ENCODE measurements at places on chromosomes 2 and 18. TPM values are rescaled to one million over a fixed set of nuclear protein-coding genes. Genes with fewer than 3 reads are reported as not detected.

GRCh38 chr2:171864357-171864985, 29.6 kb downstream of the SLC25A12 start:
- no peak for DNase-seq

DNA sequence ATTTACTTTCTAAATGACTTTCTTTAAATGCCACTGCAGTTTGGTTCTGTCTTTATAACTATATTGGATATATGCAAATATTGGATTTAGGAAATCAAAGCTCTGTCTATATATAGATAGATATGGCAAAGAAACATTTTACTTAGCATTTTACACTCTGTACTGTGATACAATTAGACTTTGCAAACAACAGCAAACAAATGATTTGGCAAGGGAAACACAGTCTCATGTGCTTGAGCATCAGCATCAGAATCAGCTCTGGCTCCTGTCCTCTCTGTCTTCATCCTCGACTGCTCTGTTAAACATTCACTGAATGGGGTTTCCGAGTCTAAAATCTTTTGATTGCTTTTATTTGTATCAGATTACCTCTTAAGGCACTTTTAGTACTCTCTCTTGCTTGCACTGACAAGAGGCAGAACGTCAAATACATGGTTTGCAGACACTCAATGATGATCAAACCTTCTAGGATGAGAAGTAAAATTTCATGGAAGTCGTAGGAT, 176.8 kb upstream of the LRP1B start:
- no peak for DNase-seq

DNA sequence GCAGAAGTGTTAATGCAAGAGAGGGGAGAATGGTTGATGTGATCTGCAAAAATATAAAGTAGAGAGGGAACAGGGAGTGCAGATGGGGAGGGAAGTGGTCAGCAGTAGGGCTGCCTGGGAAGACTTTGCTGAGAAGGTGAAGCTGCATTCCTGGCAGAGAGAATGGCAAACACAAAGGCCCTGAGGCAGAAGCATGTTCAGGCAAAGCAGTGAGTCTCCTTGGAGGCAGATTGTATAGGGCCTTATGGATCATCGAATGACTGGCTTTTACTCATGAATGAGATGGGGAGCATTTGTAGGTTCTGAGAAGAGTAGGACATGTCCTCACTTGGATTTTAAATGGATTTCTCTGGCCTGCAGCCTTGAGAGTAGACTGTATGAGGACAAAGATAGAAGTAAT, 9.5 kb downstream of the ITGA6 start:
- DNase-seq: no peak

GRCh38 chr2:236575510-236575909, 5.9 kb downstream of the ACKR3 start:
- no peak for DNase-seq

- DNase-seq: no peak
These were observed 204.1 kb downstream of the GLI2 start for GRCh38 chr2:120939595-120940318.

DNA sequence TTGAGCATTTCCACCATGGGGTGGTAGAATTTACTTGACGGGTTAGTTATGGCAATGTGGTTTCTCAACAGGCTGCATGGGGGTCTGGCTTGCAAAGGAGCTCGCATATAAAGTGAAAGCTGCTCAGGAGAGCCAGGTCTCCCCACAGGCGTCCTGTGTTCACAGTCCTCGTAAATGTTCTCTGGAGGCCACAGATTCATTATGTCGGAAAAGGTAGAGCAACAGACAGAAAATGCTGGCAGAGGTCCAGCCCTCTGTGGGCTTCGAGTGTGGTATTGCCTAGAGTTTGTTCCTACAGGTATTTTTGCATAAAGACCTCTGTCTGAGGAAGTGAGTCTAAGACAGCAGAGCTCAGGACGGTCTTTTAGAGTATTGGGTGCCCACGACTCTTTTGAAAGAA, 96.4 kb downstream of the CDCA7 start:
- no peak for DNase-seq

UGT1A9 gene
- total RNA-seq: not detected

DNA sequence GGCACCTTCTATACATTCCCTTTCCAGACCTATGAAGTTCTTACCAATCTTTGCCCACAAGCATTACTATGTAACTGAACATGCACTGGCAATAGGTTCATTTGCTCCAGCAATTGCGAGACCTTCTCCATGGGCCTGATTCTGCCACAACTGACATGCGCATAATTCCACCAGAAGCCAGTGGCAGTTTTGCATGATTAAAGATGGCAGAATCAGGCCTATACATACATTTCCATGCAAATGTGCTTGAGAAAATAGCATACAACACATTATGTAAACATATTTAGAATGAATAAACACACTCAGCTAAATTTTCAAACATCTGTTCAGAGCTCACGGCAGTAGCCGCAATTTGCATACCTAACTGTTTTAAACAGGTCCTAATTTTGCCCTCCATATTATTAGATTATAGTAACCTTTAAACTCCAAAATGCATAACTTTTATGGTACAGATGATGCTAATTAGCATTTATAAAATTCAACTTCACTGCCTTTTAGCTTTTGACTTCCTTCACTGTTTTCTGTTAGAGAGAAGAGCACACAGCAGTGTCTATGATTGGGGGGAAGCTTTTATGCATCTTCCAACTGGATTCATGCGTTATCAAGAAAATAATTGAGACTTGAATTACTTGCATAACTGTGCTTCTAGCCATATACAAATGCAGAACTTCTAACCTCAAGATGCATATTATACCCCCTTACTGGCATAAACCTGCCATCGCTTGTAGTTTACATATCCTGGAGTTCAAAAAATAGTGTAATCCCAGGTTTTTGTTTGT, 155.3 kb upstream of the CDH19 start:
- no peak for DNase-seq

DNA sequence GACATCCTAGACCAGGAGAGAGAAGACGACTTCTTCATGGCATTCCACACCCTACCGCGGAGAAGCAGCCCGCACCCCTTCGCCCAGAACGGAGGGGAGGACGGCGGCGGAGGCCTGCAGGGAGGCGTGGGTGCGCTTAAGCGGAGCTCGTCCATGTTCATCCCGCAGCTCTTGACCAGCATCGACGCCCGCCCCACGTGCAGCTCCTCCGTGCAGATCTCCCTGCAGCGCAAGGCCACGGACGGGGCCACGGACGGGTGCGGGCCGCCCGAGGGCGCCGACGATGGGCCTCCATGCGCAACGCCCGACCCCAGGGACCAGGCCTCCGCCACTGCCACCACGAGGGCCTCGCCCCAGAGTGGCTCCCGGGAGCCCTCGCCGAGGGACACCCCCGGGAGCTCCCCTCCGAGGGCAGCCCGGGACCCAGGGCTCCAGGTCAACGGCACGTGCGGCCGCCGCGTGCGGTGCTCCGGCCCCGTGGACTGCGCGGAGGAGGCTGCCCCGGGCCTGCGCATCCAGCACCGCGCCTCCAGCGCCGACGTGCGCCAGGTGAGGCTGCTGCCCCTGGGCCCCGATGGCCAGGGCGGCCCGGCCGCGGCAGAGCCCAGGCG, 211.8 kb downstream of the NEDD4L start:
- no peak for DNase-seq

DNA sequence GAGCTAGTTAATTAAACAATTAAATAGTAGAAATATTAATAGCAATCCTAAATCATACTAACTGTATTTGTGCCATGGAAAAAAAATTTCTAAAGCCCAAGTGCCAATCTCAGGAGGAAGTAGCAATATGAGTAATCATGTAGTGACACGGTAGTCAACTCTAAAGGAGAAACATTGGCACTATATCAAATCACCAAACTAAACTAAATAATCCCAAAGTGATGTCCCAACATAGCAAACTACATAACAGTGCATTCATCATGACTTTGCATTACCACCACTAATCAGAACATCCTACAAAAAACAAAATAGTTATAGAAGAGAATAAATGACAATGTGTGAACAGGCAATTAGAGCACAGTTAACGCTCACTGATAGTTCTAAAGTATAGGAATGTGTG, 195.1 kb downstream of the EXOC6B start:
- no peak for DNase-seq

PRADC1 gene
- total RNA-seq: 11.3 TPM

BCL2 gene
- 55.9 TPM for total RNA-seq

MAB21L4 gene
- not detected for total RNA-seq

SLC4A5 gene
- 3.9 TPM for total RNA-seq

DNA sequence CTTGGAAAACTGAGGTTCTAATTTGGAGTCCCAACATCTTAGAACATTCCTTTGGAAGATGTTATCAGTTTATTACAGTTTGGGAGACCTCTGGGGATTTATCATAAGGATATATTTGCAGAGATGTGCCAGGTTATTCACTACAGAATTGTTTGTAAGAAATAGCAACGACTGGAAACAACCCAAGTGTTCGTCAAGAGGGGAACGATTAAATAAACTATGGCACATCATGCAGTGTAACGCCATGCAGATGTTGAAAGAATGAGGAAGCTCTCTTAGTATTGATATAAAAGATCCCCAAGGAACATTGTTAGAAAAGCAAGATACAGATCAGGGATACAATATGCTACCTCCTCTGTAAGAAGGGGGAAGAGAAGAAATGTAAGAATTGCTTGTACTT, 210.6 kb downstream of the TMEM247 start:
- DNase-seq: no peak

GRCh38 chr2:241035818-241036396, 37.5 kb downstream of the SNED1 start:
- no peak for DNase-seq

GRCh38 chr2:33160191-33160590, 213.4 kb downstream of the LTBP1 start:
- DNase-seq: no peak

GRCh38 chr2:197255543-197255942, 55.0 kb downstream of the ANKRD44 start:
- peak; percentile 18 for DNase-seq

DNA sequence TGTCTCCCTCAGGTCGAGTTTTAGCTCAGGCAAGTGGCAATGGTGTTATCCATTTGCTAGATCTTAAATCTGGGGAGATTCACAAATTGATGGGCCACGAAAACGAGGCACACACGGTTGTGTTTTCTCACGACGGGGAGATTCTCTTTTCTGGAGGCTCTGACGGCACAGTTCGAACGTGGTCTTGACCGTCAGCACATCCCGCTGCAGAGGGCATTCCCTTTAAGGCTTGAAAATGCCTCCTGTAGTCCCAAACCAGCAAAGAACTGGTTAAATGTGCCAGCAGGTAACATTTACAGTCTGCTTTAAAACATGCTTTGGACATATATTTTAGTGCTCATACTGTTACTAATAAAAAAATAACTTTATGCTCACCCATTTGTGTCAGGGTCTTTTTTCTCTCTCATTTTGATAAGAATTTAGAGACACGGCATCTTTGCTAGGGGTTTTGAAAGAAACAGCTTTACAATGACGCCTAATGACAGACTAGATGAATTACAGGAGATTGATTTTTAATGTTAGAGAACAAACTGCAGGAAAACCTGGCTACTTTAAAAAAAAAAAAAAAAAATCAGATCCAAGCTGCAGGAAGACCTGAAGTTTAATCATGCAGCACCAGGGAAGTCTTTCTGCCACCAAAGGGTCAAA, 602 bp upstream of the VWC2L start:
- DNase-seq: no peak

- DNase-seq: no peak
These were observed 96.1 kb downstream of the RBMS1 start for GRCh38 chr2:160397530-160397865.

DNA sequence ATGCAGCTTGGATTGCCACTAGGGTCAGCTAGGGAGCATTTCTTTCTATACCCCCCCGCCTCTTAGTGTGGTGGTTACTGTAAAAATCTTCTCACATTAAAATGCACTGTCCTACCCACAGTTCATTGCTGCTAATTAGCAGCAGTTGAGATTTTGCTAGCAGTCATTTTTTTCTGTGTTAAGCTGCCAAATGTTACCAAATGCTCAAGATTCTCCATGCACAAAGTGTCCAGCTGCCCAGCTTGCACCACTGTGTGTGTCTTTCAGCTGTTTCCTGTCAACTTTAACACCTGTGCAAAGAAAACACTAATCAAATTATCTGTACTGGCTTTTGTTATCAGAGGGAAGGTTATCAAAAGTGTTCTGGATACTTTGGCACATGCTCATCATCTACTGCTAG, 679.3 kb downstream of the NR4A2 start:
- no peak for DNase-seq

AQP12B gene
- not detected for total RNA-seq

DNA sequence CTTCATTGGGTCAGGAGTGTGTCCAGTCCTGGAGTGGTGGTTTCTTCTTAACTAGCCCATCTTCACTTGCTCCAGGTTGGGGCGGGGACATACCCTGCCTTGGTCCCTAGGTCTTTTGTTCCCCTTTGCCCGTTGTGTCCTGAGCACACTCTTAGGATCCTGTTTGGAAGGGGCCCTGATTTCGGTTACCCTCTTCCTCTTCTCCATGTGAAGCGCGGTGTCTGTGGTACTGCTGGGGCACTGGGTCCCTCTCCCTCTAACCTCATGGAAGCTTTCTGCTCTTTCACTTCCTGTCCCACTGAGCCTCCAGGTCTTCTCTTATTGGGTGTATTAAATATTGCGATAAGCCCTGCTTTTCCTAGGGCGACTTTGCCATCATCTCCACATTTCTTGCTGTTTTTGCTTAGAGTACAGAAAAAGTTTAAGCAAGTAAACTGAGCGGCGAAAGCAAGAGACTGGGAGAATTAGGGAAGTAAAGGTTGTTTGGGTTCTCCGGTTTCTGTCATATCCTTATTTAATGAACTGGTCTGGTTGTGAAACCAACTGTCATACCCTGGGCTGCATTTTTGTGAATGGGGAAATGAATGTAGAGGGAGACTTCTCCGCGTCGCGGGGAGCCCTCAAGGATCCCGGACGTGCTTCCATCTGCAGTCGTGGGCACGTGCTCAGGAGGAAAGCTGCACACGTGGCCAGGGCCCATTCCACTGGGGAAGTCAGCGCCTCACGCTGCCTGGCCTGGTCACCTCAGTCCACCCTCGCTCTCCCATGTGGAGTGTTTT, 73.8 kb upstream of the B3GNT7 start:
- no peak for DNase-seq

DNA sequence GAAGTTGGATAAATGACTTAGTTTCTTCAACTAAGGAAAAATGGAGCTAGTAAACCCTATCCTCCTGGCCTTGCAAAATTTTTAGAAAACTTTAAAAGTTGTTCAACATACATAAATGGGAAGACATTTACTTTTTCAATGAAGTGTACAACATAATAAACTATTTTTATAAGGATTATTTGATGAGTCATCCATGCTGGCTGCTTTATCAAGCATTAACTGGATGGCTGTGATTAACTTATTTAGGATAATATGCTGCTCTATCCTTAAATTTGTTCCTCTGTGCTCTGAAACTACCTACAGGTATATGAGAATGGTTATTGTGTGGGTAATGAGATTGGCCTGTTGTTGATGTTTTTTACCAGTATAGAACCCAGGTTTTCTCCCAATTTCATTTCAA, 21.3 kb downstream of the DYTN start:
- no peak for DNase-seq

AP1S3 gene
- total RNA-seq: not detected

All from uterus (tissue), 4 donors.